ENCODE measurements at places on chromosomes 1 and 21. TPM values are rescaled to one million over a fixed set of nuclear protein-coding genes. Genes with fewer than 3 reads are reported as not detected.

The TSACC gene
- not detected for total RNA-seq

The NBPF15 gene
- total RNA-seq, result 43.2 TPM

The CFHR2 gene
- total RNA-seq, result not detected

The CLCA4 gene
- not detected for total RNA-seq

The S100A7 gene
- not detected for total RNA-seq

The S100A2 gene
- total RNA-seq, result 3.8 TPM

The YOD1 gene
- total RNA-seq, result 7.9 TPM

The SLC1A7 gene
- total RNA-seq, result 0.68 TPM

The DCST2 gene
- total RNA-seq, result 1.4 TPM

The S100A14 gene
- total RNA-seq, result 138 TPM

The UBE2J2 gene
- total RNA-seq, result 49.9 TPM

The CCDC185 gene
- total RNA-seq, result not detected

The GSTM5 gene
- 11.7 TPM for total RNA-seq

The HIPK1 gene
- 95.0 TPM for total RNA-seq

The WNT4 gene
- total RNA-seq, result 3.8 TPM

The MPL gene
- total RNA-seq, result 0.65 TPM

The SDE2 gene
- total RNA-seq, result 18.4 TPM

DNA sequence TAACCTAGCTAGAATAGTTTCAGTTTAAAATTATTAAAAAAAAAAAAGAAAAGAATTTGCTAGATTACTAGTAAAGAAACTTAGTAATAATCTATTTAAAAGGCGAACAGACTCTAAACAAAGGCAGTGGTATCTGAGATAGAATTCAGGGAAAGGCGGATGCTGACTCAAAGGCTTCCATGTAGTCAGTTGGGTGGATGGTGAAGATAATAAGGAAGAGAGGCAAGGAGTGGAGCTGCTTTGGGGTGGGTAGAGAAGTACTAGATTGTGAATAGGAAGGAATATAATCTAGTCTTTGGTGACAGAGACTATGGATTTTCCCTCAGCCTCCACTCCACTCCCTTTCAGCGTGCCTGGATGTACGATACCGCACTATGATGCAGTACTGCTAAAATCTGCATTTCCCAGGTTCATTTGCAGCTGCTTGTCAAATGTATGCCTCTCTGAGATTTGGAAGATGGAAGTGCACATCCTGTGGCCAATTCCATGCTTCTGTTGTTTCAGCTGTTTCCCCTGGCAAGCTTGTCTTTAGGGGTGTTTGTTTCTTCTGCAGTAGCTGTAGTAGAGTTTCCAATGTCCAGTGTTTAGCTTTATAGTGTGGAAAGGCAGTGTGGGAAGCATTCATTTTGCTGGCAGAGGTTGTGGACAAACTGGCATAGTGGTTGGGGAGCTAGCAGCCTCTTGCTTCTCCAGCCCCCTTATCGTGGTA is 184.6 kb upstream of the NRIP1 start:
- no peak for DNase-seq

DNA sequence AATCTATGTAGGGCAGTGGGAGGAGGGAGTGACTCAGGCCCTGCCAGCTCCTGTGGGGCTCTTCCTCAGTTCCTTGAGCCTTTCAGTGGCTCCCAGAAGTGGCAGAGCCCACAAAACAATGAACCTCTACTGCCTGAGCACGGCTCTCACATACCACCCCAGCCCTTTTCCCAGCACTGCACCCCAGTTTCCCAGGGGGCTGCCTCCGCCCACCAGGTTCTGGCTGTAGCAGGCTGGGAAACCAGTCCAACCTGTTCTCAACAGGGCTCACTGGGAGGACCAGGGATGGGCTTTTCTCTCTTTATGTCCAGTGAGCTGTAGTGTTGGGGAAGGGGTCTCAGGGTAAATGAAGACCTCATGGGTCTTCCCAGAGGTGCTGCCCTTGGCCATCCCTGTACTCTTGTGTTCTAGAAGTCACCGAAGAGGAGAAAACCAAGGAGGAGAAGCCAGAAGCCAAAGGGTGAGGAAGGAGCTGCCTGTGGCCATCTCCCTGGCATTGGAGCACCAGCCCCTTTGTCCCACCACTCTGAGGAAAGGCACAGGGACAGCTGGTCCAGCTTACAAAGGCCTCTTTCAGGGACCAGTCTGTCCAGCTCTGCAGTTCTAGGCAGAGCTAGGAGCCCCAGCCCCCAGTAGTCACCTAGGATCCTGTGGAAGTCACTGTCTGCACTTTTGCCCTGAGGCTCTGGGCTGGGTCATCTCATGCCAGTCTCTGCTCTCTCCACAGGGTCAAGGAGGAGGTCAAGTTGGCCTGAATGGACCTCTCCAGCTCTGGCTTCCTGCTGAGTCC is 3.5 kb downstream of the MARCKSL1 start:
- no peak for DNase-seq

DNA sequence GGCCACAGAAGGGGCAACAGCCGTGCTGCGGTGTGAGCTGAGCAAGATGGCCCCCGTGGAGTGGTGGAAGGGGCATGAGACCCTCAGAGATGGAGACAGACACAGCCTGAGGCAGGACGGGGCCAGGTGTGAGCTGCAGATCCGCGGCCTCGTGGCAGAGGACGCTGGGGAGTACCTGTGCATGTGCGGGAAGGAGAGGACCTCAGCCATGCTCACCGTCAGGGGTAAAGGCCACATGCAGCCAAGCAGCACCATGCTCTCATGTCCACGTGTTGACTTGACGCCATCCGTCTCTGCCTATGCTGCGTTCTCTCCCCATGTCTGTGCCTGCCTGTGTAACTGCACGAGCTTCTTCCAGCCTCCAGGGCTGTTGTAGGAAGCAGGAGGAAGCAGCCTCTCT is 85.5 kb downstream of the OBSCN start:
- DNase-seq, result peak; percentile 28

GRCh38 chr21:35222021-35222420 is 172.9 kb upstream of the RUNX1 start:
- no peak for DNase-seq

DNA sequence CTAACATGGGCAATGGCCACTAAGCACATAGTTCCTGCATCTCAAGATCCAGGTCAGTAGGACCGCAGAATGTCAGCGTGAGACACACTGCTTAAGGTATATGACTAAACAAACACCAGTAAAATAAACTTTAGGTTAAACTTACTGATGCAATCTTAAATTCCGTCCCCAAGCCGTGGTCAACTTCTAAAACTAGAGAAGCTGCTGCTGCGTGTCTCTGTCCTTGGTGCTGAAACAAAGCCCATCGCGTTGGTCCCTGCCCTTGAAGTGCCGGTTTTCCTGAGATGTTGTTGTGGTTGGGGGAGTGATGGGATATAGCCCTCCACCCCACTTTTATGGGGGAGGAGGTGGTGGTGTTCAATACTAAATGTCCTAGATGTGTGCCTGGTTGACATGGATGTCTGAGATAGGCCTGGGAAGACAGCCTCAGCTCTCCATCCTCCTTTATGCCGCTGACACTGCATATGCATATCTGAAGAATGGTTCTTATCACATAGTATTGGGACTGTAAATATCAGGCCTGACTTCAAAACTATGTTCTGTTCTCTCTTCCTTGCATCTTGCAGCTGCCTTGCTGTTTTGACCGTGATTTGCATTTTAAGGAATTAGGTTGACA is 72.0 kb upstream of the KCNA3 start:
- peak; percentile 52 for DNase-seq

GRCh38 chr1:244239261-244239770 is 188.2 kb downstream of the ZBTB18 start:
- DNase-seq, result no peak

GRCh38 chr1:42935313-42935895 is 23.3 kb downstream of the SLC2A1 start:
- peak; percentile 69 for DNase-seq

DNA sequence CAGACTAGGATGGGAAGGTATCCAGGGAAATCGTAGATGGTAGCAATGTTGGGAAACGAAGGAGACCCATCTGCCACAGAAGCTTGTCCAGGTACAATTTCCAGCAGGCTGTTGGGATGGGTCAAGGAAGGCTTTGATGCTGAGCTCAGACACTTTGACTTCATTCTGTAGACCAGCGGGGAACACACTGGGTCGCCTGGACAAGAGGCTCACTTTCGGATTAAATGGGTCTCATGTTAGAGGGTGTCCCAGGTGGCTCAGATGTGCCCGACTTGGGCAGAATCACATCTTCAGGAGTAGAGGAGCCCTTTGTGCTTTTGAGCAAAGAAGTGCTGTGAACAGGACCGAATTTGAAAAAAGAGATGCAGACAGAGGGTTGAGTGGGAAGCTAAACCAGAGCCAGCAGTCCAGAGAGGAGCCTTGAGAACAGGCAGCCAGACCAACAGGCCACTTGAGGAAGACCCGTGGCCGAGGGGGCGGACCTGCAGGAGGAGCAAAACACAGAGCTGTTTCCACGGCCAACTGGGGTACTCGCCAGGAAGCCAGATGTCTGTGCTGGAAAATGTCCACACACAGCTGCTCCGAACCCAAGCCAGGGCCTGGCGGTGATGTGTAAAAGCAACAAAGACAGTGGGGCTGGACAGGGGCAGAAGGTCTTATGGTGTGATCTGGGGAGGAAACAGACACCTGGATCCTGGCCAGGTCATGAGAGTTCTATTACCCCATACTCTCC is 146.9 kb downstream of the AJAP1 start:
- DNase-seq, result peak; percentile 56

- DNase-seq, result no peak
Measured at GRCh38 chr1:237684236-237684635, 206.5 kb downstream of the ZP4 start.

DNA sequence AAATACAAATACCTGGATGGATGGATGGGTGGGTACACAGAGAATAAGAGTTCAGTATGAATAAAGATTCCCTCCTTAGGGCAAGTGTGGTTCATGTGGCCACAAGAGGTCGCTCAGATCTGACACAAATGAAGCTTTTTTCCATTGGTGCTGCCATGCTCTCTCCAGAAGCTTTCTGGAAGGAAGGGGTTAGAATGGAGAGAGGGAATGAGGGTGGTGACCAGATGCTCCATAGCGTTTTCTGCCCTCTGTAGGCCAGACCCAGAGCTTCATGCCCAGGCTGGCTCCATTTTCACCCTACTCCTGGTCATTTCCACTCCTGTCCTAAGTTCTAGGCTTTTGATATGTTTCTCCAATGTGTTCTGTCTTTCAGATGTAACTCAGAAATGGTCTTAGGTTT is 3.3 kb upstream of the FCRL6 start:
- DNase-seq, result no peak

DNA sequence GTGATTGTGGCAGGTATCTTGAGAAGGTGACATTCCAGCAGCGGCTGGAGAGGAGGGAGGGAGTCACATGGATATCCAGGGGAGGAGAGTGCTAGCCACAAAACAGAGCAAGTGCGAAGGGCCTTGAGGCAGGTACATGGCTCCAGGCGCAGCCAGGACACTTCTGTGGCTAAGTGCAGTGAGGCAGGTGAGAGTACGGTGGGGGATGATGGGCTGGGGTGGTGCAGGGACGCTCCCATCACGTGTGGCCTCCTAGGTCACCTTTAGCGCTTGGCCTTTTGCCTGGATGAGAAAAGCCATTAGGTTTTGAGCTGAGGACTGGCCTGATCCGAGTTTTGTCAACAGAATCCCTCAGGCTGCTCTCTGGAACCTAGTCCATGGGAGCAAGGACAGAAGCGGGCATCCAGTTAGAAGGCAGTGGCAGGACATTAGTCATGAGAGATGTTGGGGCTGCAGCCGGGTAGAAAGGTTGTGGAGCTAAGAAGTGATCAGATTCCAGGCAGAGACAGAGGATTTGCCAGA is 31.6 kb downstream of the SMYD2 start:
- DNase-seq, result no peak

GRCh38 chr1:84506729-84507453 is 510 bp upstream of the GNG5 start:
- DNase-seq, result no peak

DNA sequence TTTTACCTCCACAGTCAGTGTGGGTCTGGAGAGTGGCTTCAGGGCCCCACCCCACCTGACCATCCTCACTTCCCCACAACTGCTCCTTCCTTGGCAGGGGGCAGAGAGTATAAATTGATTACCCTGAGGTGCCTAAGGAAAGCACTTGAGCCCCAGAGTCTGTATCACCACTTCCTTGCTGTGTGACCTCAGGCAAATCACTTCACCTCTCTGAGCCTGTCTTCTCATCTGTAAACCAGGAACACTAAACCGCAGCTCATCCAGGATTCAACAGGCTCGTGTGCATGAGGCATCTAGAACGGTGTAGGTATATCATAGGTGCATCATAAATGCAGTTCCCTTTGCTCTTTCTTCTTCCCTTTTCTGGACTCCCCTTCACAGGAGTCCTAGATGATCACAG is 43.4 kb downstream of the GRIK3 start:
- DNase-seq, result no peak

DNA sequence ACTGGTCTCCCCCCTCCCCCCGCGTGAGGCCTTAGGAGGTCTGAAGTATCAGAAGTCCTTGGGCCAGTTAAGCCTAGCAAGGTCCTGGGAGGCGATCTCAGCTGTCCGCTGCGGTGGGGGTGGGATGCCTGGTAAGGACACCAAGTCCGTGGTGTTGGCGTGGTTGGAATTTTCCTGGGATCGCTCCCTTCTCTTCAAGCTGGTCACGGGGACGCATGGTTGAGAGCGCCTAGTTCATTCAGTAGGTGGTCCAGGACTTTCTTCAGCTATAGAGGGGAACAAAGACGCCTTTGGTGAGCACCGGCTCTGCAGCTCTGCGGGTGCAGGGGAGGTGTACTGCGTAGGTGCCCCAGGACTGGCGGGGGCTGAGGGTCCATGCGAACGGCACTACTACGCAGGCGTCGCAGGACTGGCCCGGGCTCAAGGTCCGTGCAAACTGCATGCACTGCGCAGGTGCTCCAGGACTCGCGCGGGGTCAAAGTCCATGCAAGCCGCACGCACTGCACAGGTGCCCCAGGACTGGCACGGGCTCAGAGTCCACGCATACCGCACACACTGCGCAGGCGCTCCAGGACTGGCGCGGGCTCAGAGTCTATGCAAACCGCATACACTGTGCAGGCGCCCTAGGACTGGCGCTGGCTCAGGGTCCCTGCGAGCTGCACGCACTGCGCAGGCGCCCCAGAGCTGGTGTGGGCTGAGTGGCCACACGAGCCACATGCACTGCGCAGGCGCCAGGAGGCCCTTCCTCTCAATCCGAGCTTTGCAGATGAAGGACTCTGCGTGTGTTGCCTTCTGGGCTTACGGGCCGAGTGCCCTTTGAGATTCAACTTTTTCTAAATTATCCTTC is 36.6 kb upstream of the HMGN1 start:
- peak; percentile 90 for DNase-seq

GRCh38 chr1:115251340-115251748 is 86.7 kb downstream of the NGF start:
- no peak for DNase-seq

GRCh38 chr1:66182551-66183178 is 351.3 kb upstream of the SGIP1 start:
- no peak for DNase-seq

GRCh38 chr1:33866281-33866680 is 2.4 kb downstream of the HMGB4 start:
- DNase-seq, result no peak

GRCh38 chr1:94063379-94063778 is 57.6 kb downstream of the ABCA4 start:
- DNase-seq, result no peak
